ENCODE measurements at places on chromosomes 5 and 9.

GRCh38 chr5:160799184-160799583 lies 52.8 kb downstream of the ATP10B start:
- DNase-seq = no peak

DNA sequence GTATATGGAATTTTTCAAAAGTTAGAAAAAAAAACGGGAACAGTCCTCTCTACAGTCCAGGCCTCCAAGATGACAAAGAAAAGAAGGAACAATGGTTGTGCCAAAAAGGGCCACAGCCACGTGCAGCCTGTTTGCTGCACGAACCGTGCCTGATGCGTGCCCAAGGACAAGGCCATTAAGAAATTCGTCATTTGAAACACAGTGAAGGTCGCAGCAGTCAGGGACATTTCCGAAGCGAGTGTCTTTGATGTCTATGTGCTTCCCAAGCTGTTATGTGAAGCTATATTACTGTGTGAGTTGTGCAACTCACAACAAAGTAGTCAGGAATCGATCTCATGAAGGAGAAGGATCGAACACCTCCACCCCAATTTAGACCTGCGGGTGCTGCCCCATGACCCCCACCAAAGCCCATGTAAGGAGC lies 37.4 kb downstream of the HMGCR start:
- DNase-seq = no peak

DNA sequence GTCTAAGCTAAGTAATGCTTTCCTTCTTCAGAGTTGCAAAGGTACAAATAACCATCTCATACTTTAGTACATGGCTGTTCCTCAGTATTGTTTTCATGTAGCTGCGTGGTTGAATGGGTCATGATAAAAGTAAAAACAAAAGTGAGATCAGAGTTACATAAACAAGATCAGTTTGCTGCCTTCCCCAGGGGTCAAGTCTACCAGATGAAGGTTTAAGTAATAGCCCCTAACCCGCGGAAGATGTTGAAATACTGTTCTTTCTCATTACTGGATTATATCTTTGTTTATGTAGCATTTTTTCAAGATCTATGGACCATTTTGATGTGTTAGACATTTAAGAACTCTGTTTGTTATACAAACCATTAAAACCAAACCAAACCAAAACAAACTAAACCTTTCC lies 34.1 kb upstream of the ARRDC3 start:
- DNase-seq = no peak

- no peak for DNase-seq
These were observed 2.3 kb downstream of the NTRK2 start for GRCh38 chr9:84671586-84672521.

- no peak for DNase-seq
These were observed 4.4 kb upstream of the SPTLC1 start for GRCh38 chr9:92119586-92119985.

- DNase-seq = no peak
These were observed 7.6 kb downstream of the ENC1 start for GRCh38 chr5:74632947-74633356.
